ENCODE measurements at places on chromosomes 5 and 9. TPM values are rescaled to one million over a fixed set of nuclear protein-coding genes. Genes with fewer than 3 reads are reported as not detected.

DOCK8 gene
- 4.1 TPM for total RNA-seq

FBLL1 gene
- total RNA-seq, result 37.6 TPM

PCDHAC1 gene
- 66.4 TPM for total RNA-seq

STKLD1 gene
- 1.6 TPM for total RNA-seq

FAM219A gene
- 35.4 TPM for total RNA-seq

Data from parietal lobe (tissue), 2 donors.